ENCODE measurements at places on chromosomes 1 and 21. TPM values are rescaled to one million over a fixed set of nuclear protein-coding genes. Genes with fewer than 3 reads are reported as not detected.

Gene PRAMEF26
- total RNA-seq = not detected

Gene SLAMF8
- total RNA-seq = 11.3 TPM

Gene SLC44A3
- total RNA-seq = 3.5 TPM

Gene LAD1
- total RNA-seq = 0.51 TPM

Gene CYP4A22
- 0.42 TPM for total RNA-seq

Gene SPRR1A
- not detected for total RNA-seq

Gene S100A13
- 146 TPM for total RNA-seq

Gene TSSK3
- total RNA-seq = 1.2 TPM

Gene SPAG17
- not detected for total RNA-seq

Gene CDCA8
- total RNA-seq = 0.35 TPM

Gene LCE2A
- total RNA-seq = not detected

Gene LCE1B
- total RNA-seq = not detected

Gene MAGOH
- total RNA-seq = 35.7 TPM

Gene LRRC39
- 1.0 TPM for total RNA-seq

DNA sequence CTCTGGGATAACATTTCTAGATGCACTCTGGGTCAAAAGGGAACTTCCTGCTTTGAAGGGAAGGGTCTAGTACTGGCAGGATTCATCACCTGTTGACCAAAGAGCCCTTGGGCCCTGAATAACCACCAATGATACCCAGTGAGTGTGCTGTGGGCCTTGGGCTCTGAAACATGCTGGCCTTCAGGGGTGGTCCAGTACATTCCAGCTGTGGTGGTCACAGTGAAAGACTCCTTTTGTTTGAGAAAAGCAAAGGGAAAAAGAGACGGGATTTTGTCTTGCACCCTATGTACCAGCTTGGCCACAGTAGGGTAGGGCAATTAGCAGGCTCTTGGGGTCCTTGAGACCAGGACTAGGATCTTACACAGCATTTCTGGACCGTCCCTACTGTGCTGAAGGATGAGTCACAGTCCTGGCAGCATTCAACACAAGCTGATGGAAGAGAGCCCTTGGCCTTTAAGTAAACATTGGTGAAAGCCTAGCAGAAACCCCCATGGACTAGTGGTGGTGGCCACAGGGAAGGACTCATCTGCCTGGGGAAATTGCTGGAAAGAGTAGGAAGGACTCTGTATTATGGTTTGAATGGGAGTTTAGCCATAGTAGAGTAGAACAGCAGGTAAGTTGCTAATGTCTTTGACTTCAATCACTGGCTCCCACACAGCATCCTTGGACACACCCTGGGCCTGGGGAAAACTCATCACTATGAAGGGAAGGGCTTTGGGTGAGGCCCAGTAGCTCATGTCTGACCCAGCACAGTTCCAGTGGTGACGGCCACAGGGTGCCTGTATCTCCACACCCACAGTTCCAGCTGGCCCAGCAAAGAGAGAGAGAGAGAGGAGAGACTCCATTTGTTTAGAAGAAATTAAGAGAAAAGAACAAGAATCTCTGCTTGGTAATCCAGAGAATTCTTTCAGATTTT lies 87.5 kb downstream of the COL24A1 start:
- no peak for DNase-seq

- DNase-seq = no peak
These were observed 10.6 kb downstream of the SASS6 start for GRCh38 chr1:100122177-100122576.

DNA sequence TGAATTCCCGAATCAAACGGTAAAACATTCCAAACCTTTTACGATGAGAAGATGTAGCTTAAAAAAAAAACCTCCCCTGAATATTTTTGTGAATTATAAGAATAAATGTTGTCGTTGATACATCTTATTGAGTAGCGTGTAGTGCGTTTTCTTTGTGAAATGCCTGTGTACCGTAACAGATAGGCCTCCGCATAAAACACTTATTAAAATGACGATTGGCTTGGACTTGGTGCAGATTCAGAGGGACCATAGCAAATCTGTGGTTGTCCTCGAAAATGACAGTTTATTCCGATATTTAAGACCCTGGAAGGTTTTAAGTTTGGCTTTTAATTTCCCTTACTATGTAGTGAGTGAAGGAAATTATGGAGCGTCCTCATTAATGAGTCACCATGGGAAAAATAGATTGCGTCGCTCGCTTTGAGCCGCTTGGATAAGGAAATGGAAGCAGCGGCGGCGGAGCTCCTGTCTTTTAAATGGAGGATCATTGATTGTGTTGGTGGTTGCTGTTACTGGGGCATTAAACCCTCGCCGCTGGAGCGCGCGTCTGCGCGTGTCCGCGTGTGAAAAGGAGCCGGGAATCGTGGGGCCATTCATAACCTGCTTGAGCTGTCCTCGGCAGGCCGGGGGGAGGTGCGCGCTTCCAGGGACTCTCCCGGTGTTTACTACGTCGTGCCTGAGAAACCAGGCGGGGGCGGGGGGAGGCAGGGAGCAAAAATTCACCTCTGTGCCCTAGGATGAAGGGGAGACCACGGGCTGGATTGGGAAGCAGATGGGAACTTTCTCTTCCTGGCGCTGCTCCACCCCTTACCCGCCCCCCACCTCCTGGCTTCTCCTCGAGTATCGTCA lies 1.6 kb downstream of the SPEN start:
- peak; percentile 93 for DNase-seq

GRCh38 chr21:45372732-45373355 lies 32.1 kb upstream of the COL18A1 start:
- DNase-seq = no peak

DNA sequence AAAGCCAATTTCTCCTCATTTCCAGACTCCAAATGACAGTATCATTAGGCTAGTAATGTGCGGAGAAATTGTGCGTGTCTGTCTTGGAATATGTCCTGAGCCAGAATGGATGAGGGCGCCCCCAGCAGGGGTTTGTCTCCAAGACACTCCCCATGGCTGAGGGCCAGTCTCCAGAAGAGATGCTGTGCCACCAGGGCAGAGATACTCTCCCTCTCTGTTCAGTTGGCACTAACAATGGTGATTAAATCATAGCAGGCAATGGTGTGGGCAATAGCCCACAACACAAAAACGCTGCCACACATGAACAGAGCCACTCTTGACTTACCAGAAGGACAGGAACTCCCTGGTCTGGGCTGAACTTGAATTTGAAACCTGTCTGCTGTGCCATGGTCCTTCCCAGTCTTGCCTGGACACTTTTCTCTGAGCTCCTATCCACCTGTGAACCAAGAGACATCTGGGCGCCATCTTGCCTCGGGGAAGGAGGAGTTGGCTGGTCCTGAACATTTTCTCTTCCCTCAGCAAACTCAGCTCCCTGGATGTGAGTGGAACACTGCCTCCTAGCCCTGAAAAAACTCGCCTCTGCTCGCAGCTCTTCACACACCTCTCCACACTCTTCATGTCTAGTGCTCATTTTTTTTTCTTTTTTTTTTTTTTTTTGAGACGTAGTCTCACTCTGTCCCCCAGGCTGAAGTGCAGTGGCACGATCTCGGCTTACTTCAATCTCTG lies 14.8 kb upstream of the ADGRB2 start:
- DNase-seq = no peak

GRCh38 chr1:1079408-1080121 lies 5.5 kb upstream of the RNF223 start:
- DNase-seq = no peak

DNA sequence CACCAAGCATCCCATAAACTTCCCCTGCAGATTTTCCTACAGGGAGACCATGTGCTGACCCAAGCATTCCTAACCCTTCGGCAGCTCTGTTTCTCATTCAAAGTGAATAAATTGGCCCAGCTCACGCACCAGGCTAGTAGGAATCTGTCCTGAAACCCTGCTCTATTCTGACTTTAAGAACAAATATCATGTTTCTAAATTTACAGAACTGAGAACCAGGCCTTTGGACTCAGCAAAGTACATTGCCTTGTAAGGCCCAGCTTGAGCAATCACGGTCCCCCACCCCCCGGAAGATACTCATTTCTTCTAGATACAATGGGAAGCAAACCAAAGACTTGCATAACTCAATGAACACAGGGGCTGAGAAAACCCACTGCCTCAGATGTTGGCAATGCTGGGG lies 160.1 kb upstream of the NFIA start:
- no peak for DNase-seq

DNA sequence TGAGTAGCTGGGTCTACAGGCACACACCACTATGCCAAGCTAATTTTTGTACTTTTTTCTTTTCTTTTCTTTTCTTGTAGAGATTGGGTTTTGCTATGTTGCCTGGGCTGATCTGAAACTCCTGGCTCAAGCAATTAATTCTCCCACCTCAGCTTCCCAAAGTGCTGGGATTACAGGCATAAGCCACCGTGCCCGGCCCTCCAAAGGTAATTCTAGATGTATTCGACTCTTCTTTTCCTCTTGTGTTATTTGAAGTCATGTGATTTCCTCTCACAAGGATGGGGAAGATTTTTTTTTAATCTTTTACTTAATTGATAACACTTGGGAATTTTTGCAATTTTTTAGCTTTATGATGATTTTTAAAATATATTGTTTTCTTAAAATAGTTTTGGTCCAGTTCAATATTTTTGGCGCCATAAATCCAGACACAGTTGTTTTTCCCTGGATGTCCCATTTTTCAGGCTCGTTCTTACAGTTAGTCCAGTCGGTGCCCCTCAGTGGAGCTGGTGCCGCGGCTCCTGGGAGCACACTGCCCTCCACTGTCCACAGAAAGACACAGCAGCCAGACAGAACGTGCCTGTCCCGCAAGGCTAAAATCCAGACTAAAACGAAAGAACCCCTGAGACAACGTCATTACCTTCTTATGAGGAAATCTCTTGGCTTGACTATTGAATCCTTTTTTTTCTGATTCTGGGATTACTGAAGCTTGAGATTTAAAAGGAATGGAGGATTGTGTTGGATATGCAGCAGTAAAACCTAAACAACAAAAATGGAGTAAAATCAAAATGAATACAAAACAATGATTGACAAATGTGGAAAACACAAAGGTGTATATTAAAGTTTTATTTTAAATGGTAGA lies 22.4 kb downstream of the STPG1 start:
- no peak for DNase-seq

DNA sequence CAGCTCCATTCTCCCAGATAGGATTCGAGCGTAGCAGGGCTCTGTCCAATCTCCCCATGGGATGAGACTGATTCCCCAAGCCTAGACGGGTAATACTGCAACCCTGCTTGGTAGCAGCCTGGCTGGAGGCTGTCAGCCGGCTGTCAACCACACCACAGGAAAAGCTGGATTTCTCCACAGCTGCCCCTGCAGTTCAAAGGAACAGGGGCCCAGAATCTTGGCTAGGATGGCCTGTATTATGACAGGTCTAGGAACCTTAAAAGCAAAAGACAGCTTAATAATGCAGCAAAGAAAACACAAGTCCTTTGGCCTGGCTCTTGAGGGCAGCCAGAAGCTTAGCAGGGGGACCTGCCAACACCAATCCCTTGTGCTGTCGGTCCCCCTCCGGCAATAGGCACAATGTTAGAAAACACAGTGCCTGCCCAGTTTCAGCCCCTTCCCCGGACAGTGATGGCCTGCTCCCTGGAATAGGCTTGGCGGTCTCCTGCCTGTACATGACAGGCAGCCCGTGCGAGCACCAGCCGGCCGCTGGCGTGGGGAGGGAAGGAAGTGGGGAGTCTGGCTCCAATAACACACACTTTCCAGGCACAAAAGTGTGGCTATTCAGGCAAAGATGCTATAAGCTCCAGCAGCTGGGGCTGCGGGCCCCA lies 90.5 kb downstream of the TRABD2B start:
- no peak for DNase-seq

- peak; percentile 88 for DNase-seq
These were observed 8.3 kb upstream of the RNF19B start for GRCh38 chr1:32972814-32973428.

- no peak for DNase-seq
These were observed 101.2 kb upstream of the ERG start for GRCh38 chr21:38599381-38599975.

GRCh38 chr1:231163830-231164427 lies 2.1 kb downstream of the TRIM67 start:
- DNase-seq = no peak

DNA sequence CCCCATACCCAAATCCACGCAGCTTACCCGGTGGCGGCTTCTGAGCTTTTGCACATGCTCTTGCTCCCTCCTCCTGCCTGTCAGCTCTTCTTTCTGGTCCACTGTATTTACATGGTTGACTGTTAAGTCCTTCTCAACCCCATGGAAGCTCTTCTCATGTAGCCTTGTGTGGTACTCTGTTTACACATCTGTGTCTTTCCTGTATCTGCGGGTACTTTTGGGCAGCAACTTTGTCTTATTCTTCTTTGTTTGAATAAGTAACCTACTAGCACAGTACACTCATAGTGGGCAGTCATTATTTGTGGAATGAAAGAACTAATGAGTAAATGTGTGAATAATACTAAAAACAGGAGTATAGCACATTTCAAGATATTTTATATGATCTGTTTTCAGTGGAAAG lies 88.5 kb upstream of the GPR88 start:
- DNase-seq = no peak

- no peak for DNase-seq
These were observed 80.8 kb downstream of the LRRC7 start for GRCh38 chr1:69648486-69648885.

- DNase-seq = no peak
These were observed 21.2 kb downstream of the PGLYRP3 start for GRCh38 chr1:153291514-153291913.

GRCh38 chr1:75797273-75797588 lies 549 bp downstream of the MSH4 start:
- no peak for DNase-seq

DNA sequence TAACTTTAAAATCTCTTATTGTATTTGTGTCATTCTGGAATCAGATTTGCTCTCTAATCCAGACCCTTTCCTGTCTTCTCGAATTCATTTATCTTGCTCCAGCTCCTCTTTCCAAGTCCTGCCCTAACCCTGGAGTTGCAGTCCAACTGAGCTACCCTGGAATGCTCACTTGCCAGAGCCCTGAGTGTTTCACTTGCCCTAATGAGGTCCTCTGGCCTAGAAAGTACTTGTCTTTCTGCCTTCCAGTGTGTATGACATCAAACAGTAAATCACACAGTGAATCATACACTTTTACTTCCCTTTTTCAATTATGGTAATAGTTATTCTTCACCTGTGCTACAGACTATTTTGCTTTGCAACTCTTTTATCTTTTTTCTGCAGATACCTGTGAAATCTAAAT lies 96.9 kb downstream of the NEK7 start:
- DNase-seq = no peak

- DNase-seq = no peak
These were observed 78.0 kb downstream of the LBR start for GRCh38 chr1:225349826-225350225.

DNA sequence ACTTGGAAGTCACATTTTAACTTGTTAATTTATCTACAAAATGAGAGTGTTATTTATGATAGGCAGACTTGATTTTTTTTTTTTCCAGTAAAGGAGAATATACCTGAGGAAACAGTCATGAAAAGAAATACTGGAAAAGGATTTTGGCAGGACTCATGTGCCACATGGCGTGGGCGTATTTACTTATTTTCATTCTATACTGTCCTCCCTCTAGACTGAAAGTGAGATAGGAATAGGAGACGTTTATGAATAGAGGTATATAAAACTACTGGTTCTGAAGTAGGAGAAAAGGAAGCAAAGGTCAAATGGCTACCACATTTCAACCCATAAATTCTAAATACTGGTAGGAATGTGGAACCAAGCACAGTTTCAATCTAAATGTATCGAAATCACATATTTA lies 94.8 kb upstream of the MPC2 start:
- no peak for DNase-seq

Measured in mesenteric fat pad (tissue), 1 donor.